ENCODE measurements at places on chromosomes 6 and 20.

GRCh38 chr6:82568290-82568993 lies 204.8 kb downstream of the TPBG start:
- DNase-seq = no peak

- DNase-seq = no peak
These were observed 162.2 kb downstream of the KCNQ5 start for GRCh38 chr6:72784071-72784470.

DNA sequence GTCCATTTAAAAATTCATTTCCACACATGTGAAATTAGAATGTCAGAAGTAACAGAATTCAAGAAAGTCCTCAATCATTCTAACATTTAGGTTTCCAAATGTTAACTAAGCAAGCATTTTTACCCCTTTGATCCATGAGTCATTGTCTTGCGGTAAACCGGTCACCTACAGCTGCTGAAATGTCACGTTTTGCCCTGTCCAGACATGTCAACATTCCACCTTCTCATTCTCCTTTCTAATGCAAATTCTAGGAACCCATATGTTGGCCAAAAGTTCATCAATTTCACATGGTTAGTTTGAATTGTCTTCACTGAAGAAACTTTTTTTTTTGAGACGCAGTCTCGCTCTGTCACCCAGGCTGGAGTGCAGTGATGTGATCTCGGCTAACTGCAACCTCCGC lies 117.2 kb downstream of the IPCEF1 start:
- DNase-seq = no peak

- no peak for DNase-seq
These were observed 506.8 kb upstream of the CITED2 start for GRCh38 chr6:139881236-139881635.

DNA sequence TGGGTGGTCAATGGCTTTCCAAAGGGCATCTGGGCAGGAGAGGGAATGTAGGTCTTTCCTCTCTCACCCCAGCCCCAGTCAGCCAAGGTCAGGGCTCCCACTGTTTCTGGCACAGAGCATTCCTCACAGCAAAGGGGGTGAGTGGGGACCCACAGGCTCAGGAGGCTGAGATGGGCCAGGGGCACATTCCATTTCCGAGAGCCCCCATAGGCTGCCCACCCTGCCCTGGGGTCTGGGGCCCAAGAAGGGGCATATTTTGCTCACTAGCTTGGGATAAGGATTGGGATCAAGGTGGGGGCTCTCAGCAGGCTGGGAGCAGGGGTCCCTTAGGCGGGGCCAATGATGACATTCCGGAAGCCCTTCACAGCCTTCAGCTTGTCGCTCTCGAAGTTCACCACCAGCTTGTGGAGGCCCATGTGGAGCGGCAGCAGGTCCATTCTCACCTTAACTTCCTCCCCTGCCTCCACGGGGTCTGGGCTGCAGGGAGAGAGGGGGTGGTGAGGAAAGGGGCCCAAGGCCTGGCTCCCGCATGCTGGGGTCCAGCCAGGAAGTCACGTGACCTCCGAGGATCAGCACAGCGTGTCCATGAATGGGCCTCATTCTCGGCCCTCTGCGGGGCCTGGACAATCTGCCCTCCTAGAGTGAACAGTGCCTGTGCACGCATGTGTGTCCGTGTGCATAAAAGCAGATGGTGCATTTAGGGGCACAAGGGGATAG lies 35.0 kb downstream of the TGM2 start:
- no peak for DNase-seq

GRCh38 chr20:12093057-12093796 lies 175.5 kb downstream of the BTBD3 start:
- no peak for DNase-seq

GRCh38 chr6:141133346-141133745 lies 999.4 kb upstream of the GJE1 start:
- no peak for DNase-seq

- DNase-seq = no peak
These were observed 17.5 kb downstream of the MMP24OS start for GRCh38 chr20:35260426-35260825.

GRCh38 chr20:51715856-51716185 lies 52.4 kb downstream of the ATP9A start:
- DNase-seq = no peak

GRCh38 chr6:17336425-17336824 lies 55.3 kb downstream of the RBM24 start:
- no peak for DNase-seq
